ENCODE measurements at places on chromosomes 11 and 22. TPM values are rescaled to one million over a fixed set of nuclear protein-coding genes. Genes with fewer than 3 reads are reported as not detected.

The ROBO4 gene
- total RNA-seq, result 0.07 TPM

The SLC5A12 gene
- 3.4 TPM for total RNA-seq

The TEX12 gene
- not detected for total RNA-seq

The NXPE4 gene
- not detected for total RNA-seq

The MPST gene
- total RNA-seq, result 100.0 TPM

The APOBEC3B gene
- 14.5 TPM for total RNA-seq

The CTR9 gene
- total RNA-seq, result 39.8 TPM

The PKNOX2 gene
- 23.5 TPM for total RNA-seq

The PAMR1 gene
- 0.66 TPM for total RNA-seq

The CENPM gene
- 47.3 TPM for total RNA-seq

The PHOX2A gene
- 5.6 TPM for total RNA-seq

The PLEKHB1 gene
- 42.7 TPM for total RNA-seq

Measured in neural crest cell (in vitro differentiated cells).